ENCODE measurements at places on chromosomes 7 and 10.

DNA sequence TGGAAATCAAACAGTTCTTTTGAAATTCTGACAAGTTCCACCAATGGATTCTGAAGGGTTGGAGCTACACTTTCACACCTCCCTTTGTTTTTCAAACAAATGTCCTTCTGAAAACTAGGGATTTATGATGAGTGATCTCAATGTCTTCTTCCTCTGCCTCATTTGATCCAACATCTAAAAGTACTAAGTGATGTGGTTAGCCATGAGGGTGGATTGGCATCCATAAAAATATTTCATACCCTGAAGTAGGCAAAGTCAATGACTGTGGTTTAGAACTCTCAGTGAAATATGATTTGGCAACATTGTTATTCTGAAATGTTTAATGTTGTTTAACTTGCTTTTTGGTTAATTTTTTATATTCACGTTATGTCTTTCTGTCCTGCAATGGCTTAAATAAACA is 136.9 kb downstream of the MBL2 start:
- DNase-seq = no peak

GRCh38 chr7:118149394-118149793 is 34.6 kb upstream of the LSM8 start:
- no peak for DNase-seq

GRCh38 chr7:117715784-117716445 is 157.3 kb downstream of the CTTNBP2 start:
- DNase-seq = no peak

GRCh38 chr10:62851442-62851841 is 35.3 kb upstream of the EGR2 start:
- no peak for DNase-seq

All from SJSA1 (cell line).